ENCODE measurements at places on chromosomes 1 and 21.

- no peak for DNase-seq
Measured at GRCh38 chr21:21137986-21138385, 139.8 kb downstream of the NCAM2 start.

- no peak for DNase-seq
Measured at GRCh38 chr1:22886211-22886610, 86.5 kb downstream of the LACTBL1 start.

- peak; percentile 85 for DNase-seq
Measured at GRCh38 chr1:155241069-155241679, 14.1 kb downstream of the ENTREP3 start.

DNA sequence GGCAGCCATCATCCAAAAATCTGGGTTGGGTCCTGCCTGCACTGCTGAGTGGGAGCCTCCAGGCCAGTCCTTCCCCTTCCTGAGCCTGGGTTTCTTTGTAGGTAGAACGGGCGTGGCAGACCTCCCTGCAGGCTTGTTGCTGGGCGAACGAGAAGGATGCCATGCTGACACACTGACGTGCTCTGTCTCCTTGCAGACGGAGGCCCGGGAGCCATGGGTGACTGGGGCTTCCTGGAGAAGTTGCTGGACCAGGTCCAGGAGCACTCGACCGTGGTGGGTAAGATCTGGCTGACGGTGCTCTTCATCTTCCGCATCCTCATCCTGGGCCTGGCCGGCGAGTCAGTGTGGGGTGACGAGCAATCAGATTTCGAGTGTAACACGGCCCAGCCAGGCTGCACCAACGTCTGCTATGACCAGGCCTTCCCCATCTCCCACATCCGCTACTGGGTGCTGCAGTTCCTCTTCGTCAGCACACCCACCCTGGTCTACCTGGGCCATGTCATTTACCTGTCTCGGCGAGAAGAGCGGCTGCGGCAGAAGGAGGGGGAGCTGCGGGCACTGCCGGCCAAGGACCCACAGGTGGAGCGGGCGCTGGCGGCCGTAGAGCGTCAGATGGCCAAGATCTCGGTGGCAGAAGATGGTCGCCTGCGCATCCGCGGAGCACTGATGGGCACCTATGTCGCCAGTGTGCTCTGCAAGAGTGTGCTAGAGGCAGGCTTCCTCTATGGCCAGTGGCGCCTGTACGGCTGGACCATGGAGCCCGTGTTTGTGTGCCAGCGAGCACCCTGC is 1.4 kb downstream of the GJA4 start:
- DNase-seq = no peak

DNA sequence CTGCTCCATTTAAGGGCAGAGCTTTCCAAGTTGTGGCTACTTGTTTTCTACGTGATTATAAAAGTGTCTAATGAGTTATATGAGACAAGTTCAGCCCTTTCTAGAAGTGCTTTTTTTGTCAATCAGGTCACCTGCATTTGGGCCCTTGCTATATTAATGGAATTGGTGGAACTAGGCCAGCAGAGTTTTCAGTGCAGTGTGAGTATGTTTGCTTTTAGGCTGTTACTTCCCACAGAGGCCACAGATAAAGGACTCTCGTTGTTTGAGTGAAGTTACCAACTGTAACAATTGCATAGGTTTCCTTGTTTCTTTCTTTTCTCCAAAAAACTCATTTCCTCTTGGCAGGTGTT is 10.9 kb downstream of the SMAP2 start:
- no peak for DNase-seq

- DNase-seq = no peak
Measured at GRCh38 chr1:17741052-17741451, 14.1 kb upstream of the ACTL8 start.

Measured in activated naive CD4-positive, alpha-beta T cell treated with anti-CD3 and anti-CD28 coated beads for 36 hours (primary cell).